Activated naive CD8-positive, alpha-beta T cell treated with anti-CD3 and anti-CD28 coated beads, Interleukin-2, amount 50 U/mL, for 16 hours (primary cell): ENCODE measurements at places on chromosomes 3 and 15.

DNA sequence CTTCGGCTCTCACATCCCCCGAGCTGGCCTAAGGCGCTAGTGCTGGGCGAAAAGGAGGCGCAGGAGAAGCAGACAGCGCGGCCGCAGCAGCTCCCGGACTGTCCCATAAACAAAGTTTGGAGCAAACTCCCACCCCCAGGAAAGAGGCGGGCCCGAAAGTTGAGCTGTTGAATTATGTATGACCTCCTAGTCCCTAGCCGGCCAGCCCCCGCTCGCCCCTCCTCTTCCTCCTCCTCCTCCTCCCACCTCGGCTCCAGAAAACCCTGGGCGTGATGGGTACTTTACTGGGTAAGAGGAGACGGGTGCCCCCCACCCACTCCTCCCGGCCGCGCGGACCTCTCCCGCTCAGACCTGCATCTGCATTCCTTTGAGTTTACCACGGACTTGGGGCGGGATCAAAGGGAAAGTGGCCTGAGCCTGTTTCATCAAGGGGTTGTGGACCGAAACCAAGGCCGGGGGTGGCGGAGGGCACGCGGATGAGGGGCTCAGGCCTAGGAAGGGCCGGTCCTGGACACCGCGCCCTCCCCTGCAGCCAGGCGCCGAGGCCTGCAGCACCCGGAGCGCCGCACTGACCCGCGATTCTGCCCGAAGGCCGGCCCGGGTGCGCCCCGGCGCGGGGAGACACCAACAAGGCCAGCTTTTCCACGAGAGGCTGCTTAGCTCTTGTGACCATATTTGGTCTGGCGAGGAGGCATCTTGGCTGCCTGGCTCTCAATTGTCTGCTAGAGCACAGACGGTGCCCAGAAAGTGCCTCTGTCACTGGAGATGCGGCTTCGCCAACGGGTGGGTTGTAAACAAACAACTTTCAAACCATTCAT lies at the start of gene WWTR1:
Gene WWTR1 (minus strand): TSS at position 100 of the 818 bp plus-strand sequence. CDS start 719 bp downstream, outside the sequence.
- no peak for DNase-seq

DNA sequence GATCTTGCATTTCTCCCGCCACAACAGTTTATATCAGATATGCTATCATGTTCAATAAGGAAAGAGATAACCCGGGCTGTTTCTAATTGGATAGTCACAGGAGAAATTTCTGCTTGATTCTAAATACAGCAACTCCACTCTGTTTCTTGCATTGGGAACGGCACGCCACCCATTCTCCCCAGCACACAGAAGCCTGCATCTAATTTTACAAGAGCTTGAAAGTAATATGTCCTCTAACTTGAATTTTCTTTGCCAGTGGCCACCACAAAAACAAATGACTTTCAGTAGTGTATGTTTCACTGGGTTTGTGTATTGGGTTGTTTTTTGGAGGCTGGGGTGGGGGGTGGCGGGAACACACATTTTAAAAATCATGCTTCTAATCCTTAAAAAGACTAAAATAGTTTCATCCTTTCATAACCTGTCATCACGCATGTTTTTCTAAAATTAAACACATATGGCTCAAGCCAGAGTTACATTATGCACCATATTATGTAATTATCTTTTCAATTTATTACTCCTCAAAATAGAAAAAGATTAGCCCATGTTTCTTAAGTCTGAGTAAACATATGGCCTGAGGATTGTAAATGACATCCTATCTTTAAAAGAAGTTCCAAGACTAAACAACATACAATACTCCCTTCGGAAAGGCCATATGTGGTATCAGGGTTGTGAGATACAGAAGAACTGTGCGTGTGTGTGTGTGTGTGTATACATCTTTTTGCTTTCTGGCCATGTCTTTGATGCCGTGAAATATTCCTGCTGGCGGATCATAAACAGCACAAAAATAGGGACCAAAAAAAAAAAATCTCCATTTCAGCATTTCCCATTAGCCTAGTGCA lies 176.3 kb downstream of the FOXP1 start:
- DNase-seq = no peak

GRCh38 chr3:15522016-15522415 lies 510 bp upstream of the COLQ start:
- DNase-seq = no peak

GRCh38 chr3:53155760-53156159 lies 5.2 kb upstream of the PRKCD start:
- DNase-seq = no peak

DNA sequence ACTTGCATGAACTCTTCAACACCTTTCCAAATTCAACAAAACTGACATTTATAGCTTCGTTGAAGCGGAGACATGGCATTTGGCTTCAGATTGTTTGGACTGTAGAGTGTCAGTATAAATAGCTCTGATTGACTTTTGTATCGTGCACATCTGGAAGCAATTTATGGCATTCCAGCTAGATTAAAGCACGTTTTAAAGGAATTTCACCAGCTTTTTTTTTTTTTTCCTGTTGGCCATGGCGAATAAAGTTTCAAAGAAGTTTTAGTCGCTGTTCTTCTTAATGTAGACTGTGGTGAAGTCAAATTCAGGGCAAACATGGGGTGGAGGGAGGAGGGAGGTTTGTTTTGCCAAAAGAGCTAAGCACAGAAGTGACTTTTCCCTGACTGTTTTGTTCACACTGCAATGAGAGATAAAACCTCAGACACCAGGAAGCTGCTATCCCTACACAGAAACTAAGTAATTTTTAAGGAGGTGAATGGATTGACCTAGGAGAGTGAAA lies 391.0 kb upstream of the RARB start:
- no peak for DNase-seq

GRCh38 chr15:84953136-84953535 lies 28.5 kb upstream of the PDE8A start:
- DNase-seq = no peak

GRCh38 chr3:160929595-160929994 lies 173.6 kb downstream of the PPM1L start:
- DNase-seq = no peak

- no peak for DNase-seq
These were observed 265.5 kb upstream of the ROPN1 start for GRCh38 chr3:124257336-124257864.

DNA sequence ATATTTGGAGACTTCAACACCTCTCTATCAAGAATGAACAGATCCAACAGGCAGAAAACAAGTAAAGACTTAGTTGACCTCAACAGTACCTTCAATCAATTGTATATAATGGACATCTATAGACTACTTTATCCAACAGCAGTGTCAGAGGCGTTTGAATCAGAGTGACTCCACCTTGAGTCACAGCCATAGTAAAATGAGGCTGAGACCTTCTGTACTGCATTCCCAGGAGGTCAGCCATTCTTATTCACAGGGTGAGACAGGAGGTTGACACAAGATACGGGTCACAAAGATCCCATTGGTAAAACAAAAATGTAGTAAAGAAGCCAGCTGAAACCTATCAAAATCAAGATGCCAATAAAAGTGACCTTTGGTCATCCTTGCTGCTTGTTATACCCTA lies 299.8 kb downstream of the CNTN3 start:
- no peak for DNase-seq

GRCh38 chr3:144375088-144375487 lies 403.5 kb downstream of the DIPK2A start:
- no peak for DNase-seq

GRCh38 chr3:119774444-119774843 lies 7.5 kb upstream of the NR1I2 start:
- DNase-seq = no peak

GRCh38 chr15:56931639-56932508 lies 13.4 kb downstream of the TCF12 start:
- DNase-seq = no peak

GRCh38 chr15:84819791-84820190 lies 2.6 kb downstream of the ALPK3 start:
- no peak for DNase-seq

- no peak for DNase-seq
These were observed 127.4 kb upstream of the ADAMTS9 start for GRCh38 chr3:64815195-64815631.

DNA sequence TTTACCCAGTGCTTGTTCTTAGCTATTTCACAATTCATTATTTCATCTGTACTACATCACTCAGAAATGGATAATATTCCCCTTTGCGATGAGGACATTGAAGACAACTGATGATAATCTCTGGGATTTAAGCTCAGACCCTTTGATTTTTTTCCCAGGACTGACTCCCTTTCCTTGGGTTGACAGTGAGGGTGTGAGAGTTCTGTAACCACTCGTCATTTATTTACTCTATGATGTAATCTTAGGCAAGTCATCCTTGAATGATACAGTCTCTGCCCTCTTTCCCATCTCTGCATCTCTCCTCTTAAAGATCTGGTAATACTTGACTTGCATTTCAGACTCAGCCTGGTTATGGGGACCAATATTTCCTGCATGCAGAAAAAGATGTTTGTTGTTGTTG lies 1041.7 kb downstream of the AGBL1 start:
- DNase-seq = no peak

DNA sequence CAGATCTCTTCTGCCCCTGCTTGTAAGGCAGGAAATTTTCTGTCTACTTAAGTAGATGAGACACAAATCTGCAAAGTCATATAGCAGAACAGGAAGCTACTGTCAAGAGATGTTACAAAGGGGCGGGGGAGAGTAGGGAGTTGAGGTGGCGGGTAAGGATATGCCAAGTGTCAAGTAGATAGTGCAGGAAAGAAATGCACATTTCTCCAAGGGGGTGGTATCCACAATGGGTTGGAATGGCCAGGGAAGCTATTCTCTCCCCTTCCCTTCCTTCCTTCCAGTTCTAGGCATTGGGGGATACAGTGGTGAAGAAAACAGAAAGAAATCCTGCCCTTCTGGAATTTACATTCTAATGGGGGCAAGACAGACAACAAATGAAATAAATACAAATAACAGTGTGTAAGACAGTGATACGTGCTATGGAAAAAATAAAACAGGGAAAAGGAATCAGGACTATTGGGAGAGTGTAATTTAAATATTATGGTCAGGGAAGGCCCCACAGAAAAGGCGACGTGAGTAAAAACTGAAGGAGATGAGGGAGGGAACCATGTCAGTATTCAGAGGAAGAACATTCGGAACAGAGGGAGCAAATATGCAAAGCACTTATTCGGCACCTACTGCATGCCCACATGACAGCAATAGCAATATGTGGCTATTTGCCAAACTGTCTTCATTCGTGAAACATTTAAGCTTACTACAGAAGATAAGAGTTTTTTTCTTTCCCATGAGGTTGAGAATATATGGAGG lies 42.8 kb upstream of the RNU6-1 start:
- no peak for DNase-seq

DNA sequence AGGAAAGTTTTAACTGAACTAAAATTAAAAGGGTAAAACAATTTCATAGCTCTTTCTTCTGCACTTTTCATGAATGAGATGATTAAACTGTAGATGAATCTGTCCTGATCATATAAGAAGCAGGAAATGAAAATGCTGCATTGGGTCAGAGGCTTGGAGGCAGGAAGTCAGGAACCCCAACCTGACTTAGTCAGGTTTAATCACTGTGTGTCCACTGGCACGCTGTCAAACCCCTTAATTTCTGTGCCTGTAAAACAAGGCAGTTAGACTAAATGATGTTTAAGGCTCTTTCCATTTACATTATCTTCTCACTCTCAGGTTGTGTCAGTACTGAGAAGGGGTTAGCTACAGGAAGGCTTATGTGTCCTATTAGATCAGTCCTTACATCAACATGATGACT lies 193.3 kb upstream of the TTC14 start:
- DNase-seq = no peak
